Activated CD4-positive, alpha-beta T cell treated with anti-CD3 and anti-CD28 coated beads for 4 hours (primary cell): ENCODE measurements at places on chromosomes 4 and X.

- no peak for DNase-seq
These were observed 13.7 kb downstream of the RASSF6 start for GRCh38 chr4:73606465-73606974.

GRCh38 chr4:184382189-184382846 lies 92.0 kb downstream of the IRF2 start:
- DNase-seq: no peak

DNA sequence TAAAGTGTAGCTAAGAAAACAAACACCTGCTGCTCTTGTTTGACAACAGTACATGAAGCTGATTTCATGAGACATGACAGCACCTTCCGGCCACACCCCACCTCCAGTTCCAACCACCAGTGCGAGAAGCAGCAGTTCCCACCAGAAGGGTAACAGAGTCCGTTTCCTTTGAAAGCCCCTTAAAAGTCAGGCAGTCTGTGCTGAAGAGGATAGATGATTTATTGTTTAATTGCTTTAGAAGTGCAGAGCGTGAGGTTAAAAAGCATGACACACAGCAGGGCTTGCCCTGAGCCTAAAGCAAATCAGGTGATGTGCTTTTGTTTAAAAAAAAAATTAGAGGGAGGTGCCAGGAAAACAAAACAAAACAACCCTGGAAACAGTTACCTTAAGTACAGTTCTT lies 82.6 kb downstream of the HADH start:
- DNase-seq: peak; percentile 49

DNA sequence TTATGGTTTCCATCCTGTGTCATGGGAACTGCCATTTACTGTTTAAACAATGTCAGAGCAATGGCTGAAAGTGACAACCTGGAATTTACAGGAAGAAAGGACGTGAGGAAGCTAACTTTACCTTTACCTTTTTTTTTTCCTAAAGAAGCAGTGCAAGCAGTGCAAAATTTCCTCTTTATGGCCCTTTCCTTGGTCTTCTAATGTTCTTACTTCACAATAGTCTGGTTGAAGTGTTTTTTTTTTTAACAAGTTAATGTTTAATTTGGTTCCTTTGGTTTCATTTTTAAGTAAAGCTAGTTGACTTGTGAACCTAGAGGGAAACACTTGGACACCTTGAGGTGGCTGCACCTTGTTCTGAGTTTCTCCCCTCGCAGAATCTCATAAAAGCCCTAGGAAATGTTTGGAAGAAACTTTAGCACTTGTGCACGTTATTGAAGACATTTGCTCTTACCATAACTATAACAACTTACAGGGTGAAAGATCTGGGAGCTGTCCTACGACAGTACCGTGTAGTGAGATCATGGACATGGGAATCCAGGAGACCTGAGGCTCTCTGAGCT lies 1.8 kb downstream of the SGMS2 start:
- DNase-seq: no peak

DNA sequence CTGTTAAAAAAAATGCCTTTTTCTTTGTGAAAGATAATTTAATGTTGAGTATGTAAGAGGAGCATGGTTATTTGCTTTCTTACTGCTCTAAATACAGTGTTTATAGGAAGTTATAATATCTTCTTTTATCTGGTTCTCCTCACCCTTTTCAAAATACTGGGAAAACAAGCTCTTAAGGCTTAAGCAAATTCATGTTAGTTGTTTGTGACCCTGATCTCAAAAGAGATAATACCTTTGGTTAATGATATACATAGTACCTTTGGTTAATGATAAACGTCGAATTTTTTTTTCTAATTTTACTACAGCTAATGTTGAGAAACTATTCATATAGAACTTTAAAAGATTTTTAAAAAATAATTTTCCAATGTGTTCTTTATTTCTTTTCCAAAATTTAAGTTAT lies 180.1 kb downstream of the RAPGEF2 start:
- no peak for DNase-seq

GRCh38 chr4:8281519-8282133 lies 12.1 kb downstream of the HTRA3 start:
- no peak for DNase-seq

DNA sequence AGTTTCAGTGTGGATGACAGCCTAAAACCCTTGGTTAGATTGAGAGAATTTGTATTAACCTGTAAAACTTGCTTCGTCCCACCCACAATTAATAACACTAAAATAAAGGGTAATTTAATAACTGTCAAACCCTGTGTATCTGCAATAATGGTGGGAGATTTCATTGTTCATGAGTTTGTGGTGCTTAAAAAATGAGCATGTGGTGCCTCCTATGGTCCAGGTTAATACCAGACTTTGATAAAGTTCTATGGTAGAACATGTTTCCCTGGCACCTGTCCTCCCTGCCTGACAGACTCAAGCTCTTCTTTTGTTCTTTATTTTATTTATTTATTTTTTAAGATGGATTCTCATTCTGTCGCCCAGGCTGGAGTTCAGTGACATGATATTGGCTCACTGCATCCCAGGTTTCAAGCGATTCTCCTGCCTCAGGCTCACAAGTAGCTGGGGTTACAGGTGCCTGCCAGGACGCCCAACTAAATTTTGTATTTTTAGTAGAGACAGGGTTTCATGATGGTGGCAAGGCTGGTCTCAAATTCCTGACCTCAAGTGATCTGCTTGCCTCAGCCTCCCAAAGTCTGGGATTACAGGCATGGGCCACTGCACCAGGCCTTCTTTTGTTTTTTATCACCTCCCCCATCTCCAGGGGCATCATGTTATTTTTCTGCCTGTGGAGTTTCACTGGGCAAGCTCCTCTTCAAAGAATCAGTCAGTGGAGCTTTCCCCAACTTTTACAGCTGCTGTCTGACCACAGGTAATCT lies 289.2 kb downstream of the NR3C2 start:
- DNase-seq: no peak
